T-helper 1 cell (primary cell): ENCODE measurements at places on chromosomes 7 and 10.

- no peak for DNase-seq
Observed at GRCh38 chr7:1024876-1025742, 19.2 kb upstream of the GPR146 start.

DNA sequence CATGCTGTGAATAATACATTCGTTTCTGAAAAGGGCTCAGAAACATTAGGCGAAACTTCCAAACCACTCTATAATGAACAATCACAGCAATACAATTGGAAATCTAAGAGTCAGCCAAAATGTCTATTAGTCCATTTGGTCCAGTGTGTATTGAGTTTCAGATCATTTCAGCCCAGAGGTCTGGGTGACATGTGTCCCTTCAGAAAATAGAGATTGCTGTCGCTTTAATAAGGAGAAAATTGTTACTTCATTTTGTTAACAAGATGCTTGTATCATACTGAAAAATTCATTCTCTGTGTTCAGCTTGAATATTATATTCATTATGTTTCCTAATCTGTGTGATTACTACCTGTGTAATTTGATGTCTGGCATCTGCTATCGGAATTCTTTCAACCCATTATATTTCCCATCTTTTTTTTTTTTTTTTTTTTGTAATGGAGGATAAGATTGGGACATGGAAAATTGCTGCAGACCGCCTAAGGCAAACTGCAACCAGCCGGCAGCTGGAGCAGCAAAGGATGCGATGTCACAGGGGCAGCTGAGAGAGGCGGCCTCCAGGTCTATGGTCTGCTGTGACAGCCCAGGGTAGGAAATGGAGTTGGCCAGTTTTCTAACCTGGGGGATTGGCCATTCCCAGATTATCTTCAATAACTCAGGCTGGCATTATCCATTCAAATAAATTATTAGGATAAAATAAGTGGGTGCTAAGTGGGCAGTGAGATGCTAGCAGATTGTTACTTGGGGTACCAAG lies 170.9 kb upstream of the NPVF start:
- no peak for DNase-seq

DNA sequence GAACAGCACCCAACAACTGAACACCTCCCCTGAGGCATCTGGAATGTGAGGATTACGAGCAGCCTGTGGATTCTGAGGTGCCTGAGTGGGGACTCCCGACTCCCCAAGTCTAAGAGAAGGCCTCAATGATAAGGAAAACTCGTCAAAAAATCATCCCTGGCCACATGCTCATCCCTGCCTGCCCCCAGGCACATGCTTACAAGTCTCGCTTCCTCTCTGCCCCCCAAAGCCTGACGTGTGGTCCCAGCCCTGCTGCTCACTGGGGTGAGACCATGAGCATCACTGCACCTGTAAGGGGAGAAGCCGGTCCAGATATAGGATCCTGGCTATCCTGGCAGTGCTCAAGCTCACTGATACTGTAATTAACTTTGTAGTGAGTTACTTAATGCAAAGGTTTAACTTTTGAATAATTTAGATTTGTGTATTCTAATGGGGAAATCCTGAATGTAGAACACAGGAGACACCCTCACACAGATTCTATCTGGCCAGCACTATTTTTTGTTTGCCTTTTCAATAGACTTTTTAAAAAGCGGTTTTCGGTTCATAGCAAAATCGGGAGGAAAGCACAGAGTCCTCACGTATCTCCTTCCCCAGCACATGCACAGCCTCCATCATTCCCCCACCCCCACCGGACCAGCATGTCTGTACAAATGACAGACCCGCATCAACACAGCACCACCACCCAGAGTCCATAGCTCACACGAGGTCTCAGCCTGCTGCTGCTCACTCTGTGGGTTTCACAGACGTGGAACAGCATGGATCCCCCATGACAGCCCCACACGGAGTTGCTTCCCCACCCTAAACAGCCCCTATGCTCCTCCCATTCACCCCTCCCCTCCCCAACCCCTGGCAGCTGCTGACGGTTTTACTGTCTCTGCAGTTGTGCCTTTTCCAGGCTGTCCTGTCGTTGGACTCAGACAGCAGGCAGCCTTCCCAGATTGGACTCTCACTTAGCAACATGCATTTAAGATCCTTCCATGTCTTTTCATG lies 167.9 kb downstream of the DIP2C start:
- no peak for DNase-seq

DNA sequence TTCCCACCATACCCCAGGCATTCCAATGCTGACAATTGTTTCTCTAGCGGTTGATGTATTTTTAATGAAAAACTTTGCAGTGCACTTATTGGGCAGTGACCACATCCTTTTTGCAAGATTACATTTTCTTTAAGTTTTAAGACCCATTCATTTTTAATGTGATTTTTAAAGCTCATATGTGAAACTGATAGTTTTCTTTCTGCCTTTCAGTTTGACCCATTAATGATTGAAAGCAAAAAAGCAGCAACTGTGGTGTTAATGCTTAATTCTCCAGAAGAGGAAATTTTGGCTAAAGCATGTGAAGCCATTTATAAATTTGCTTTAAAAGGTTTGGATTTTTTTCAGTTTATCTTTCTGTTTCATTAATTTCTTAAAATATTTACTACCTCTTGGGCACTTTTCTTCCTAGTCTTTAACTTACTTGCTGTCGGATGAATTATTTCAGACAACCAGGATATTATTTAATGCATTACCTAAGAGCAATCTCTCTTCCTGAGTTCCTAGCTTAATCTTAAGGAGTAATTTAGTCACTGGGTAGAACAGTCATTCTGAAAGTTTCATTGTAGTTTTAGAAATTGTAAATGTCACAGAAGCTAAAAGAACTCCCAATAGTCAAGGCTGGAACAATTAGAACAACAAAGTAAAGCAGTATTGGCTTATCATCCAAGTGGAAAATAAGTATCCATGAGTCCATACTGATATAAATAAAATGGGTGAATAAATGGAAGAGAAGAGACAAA lies 18.3 kb downstream of the ARMC3 start:
- no peak for DNase-seq

DNA sequence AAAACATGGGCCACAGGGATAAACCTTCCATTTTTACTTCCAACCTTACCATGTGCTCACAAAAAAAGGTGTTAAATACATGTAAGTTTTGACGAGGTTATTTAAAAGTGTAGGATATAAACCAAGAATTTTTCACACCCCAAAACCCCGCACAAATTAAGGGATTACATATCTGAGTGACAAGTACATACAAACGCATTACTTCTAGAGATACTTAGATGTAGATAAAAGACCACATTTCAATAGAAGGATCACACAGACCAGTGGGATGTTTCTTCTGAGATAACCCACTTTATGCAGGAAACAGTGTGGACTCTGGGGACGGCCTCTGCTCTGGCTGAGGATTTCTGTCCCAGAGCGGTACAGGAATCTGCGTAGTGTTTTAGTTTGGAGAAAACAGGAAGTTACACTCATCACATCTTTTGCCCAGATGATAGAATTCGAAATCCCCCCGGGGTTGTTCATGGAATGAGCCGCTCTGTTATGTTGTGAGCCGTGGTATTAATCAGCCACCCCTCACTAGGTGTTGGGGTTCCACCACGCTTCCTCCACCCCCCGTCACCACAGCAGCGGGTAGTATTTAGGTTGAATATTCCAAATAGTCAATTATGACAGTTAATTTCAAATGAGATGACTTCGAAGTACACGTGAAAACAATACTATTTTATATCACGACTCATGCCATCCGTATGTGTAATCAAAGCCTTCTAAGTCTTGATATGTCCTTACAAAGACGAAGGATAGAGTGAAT lies 1.3 kb upstream of the CUL1 start:
- no peak for DNase-seq

DNA sequence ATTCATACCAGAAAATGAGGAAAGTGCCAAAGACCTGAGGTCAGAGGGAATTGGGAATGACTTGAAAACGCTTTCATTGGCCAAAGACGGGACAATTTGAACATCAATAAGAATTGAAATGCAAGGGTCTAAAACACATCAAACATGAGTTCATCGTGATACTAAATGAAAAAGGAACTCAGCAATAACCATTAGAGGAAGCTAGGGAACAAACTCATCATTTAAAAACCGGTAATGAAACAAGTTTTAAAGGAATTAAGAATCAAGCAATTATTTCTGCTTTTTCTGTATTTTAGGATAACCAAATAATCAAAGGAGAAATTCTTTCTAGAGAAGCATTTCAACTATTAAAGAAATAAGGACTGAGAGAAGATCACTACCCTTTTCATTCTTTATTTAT lies 303.1 kb downstream of the ARHGAP12 start:
- DNase-seq: no peak

- no peak for DNase-seq
Observed at GRCh38 chr7:82972135-82972534, 190.5 kb downstream of the PCLO start.

DNA sequence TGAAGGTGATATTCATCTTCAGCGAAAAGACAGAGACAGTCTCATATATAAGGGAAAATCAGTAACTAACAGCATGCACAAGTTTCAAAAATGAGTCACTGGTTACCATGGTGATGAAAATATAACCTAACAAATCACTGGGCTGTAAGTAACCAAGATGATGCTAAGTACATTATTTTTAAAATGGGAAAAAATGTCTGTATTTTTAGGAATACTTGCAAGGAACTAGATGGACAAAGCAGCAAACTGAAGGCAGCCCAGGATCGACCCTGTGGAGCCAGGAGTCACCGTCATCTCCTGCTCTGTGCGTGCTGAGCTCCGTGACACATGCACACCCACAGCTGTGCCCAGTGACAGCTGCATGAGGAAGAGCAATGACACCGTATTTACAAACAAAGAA lies 137.3 kb downstream of the ELMO1 start:
- DNase-seq: no peak

- DNase-seq: no peak
Observed at GRCh38 chr10:78448470-78448869, 414.8 kb downstream of the RPS24 start.

DNA sequence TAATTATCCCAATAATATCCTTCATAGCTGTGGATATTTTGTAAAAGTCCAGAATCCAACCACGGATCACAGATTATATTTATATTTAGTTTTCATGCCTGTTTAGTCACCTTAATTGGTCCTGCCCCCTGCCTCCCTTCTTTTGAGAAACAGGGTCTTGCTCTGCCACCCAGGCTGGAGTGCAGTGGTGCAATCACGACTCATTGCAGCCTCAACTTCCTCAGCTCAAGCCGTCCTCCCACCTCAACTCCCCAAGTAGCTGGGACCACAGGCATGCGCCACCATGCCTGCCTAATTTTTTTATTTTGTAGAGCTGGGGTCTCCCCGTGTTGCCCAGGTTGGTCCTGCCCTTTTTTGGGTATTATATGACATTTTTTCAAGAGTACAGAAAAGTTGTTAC lies 129.4 kb downstream of the KAT6B start:
- no peak for DNase-seq

- no peak for DNase-seq
Observed at GRCh38 chr10:3173171-3173878, 743 bp upstream of the PITRM1 start.

DNA sequence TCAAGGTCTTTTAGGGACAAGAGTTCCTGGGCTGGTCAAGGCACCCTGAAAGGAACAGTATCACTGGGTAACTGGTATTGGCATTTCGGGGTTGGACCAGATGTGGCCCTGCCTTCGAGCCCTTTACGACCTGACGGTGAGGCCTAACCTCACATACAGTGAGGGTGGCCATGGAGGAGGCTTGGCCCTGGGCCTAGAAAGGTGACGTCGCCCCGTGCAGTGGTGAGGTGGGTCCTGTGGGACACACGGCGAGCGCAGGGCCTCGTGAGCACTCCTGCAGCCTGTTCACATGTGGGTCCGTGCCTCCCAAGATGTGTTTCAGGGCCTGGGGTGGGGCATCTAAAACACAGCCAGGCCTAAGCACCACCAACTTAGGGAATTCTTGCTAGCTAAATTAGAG lies 36.1 kb downstream of the CRHR2 start:
- DNase-seq: no peak

DNA sequence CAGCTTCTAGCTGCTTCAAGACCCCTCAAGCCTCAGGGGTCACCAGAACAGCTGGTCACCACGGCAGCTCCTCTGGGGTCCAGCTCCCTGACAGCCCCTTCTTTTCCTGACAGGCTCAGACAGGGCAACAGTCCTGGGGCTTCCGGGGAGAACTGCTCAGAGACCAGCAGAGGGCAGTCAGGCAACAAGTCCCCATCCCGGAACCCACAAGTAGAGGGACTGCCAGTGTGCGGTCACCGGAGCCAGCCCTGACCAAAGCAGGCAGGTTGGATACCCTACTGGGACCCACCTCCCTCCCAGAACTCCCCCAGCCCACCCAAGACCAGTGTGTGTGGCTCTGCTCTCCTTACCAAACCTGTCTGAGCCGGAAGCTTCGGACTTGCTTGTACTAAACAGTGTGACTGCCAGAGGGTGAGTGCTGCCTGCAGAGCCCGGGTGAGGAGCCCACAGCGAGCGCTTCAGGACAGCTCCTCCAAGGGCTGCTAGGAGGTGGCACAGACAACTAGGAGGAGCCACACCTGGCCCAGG lies 40.3 kb downstream of the YKT6 start:
- peak; percentile 67 for DNase-seq

DNA sequence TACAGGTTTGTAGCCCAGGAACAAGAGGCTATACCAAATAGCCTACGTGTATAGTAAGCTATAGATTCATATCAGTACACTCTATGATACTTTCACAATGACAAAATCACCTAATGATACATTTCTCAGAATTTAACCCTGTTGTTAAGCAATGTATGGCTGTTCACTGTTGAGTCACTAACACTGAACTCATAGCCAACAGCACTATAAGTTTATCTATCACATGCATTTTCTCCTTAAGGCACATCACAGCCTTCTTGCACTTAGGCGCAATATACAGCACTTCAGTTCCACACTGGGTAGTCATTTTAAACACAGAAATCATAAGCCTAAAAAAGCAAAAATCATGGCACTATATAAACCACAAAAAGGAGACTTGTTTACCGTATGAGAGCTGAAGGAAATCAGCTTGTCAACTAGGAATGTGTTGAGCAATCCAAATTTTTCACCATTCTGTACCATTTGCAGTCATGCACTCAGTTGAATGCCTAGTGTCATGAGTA lies 45.6 kb downstream of the ZNF438 start:
- peak; percentile 79 for DNase-seq

DNA sequence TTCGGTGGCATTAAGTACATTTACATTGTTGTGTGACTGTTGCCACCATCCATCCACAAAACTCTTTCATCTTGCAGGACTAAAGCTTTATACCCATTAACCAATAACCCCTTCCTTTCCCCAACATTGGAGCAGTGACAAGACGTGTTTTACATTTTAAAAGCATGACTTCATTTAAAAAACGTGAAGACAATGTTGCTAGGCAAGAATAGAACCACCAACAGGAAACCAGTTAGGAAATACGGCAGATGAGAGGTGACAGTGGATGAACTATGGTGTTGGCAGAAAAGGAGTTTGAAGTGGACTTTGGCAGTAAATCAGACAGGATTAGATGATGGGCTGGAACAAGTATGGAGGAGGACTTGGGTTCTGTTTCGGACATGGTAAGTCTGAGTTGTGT lies 17.0 kb downstream of the TMEM236 start:
- DNase-seq: no peak
